ENCODE measurements at places on chromosomes 1 and 21. TPM values are rescaled to one million over a fixed set of nuclear protein-coding genes. Genes with fewer than 3 reads are reported as not detected.

Gene C1orf87
- total RNA-seq: not detected

GRCh38 chr1:216124192-216124781 is 299.0 kb downstream of the USH2A start:
- H3K4me1 ChIP-seq: no peaks in the 10 kb centered on the region
- no peak overlapping the region for H3K4me3 ChIP-seq
- H3K27ac ChIP-seq: no peak overlapping the region
- no peaks in the 10 kb centered on the region for H3K27me3 ChIP-seq

Gene GADD45A
- 20.5 TPM for total RNA-seq

Gene OR2T2
- not detected for total RNA-seq

Gene MYBPH
- not detected for total RNA-seq

- DNase-seq: no peak
- H3K4me1 ChIP-seq: no peaks in the 10 kb centered on the region
- H3K4me3 ChIP-seq: no peak overlapping the region
- no peaks in the 10 kb centered on the region for H3K36me3 ChIP-seq
These were observed 201.0 kb downstream of the PBX1 start for GRCh38 chr1:164759979-164760469.

GRCh38 chr1:44707112-44707881 is 23.7 kb downstream of the RNU5D-1 start:
- H3K4me1 ChIP-seq: peaks cover 14% of the 10 kb centered on the region
- no peak for DNase-seq
- H3K4me3 ChIP-seq: no peak overlapping the region

Gene CRB1
- total RNA-seq: 0.09 TPM

Gene DNASE2B
- not detected for total RNA-seq

DNA sequence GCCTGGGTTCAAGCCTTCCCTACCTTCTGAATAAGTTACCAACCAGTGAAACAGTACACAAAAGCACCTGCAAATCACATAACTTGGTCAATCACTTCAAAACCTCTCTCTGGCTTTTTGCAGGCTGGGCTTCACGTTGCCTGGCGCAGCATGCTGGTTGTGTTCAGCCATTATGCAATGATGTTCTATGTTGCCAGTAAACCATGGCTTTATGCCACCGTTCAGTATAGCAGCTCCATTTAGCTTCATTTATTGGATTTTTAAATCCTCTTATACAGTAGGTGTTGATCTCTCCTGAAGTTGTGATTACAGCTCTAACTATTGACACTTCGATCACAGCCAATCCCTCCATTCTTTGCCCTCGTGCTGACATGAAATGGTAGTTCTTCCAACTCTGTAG is 233.6 kb upstream of the PTBP2 start:
- no peaks in the 10 kb centered on the region for H3K36me3 ChIP-seq
- no peaks in the 10 kb centered on the region for H3K4me1 ChIP-seq
- H3K4me3 ChIP-seq: no peak overlapping the region
- no peak overlapping the region for H3K27ac ChIP-seq
- DNase-seq: no peak

Gene EFNA4
- 6.3 TPM for total RNA-seq
